ENCODE measurements at places on chromosomes 13 and 19. TPM values are rescaled to one million over a fixed set of nuclear protein-coding genes. Genes with fewer than 3 reads are reported as not detected.

- peak; percentile 75 for DNase-seq
Measured at GRCh38 chr13:21638319-21639282, 32.3 kb upstream of the FGF9 start.

DNA sequence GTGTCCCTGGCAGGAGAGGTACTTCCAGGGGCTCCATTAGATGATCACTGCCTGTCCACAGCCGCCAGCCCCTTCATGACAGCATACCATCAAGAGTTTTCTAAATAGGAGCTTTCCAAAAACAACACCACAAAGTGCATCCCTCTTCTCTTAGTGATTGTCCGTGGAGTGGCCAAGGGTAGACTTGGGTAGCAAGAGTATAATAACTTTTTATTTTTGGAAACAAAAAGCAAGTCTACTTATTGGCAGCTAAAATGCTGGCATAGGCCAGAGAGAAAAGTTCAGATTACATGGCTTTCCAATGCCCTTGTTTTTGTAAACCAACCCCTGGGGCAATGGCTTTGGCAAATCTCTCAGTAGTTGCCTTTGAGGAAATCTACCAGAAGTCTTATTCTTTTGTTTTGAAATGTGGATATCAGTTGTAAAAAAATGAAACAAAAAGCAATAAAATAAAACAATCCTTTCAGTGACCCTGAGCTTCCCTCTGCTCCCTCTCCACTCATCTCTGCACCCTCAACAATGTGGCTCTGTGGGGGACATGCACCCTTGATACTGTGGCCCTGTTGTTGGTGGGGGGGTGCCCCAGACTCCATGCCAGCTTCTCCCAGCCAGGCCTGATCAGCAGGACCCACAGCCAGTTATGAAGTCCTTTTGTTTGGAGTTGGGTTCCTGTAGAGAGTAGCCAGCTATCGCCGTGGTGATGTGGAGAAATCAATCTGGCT lies 294.1 kb downstream of the DLEU7 start:
- no peak for DNase-seq

- no peak for DNase-seq
Measured at GRCh38 chr13:74280093-74280794, 146.0 kb upstream of the KLF12 start.

GRCh38 chr13:112869202-112870050 lies 99.6 kb upstream of the MCF2L start:
- no peak for DNase-seq

DNA sequence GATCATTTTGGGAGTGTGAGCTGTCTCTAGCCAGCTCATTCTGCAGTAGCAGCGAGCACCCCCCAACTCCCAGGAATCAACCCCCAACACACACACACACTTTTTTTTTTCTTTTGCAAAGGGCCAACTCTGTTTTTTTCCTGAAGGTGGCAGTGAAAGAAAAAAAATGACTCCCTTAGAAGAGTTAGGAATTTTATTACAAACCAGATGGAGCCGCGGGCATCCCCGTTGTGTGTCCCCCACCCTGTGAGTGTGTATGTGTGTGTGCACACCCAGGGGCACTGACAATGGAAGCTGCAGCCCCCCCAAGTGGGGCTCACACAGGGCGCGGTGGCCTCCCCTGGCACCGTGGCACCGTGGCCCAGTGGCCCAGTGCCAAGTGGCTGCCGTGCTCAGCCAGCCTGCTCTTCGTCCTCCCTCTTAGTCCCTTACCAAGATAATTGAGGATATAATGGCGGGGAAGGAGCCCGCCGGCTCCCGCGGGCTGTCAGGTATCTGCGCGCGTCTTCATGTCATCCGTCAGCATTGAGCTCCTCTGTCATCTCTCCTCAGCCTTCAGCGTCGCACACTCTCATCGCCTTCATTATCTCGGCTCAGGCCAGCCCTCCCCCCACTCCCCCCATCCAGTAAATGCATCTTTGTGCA lies 314.1 kb downstream of the ZNF536 start:
- no peak for DNase-seq

DNA sequence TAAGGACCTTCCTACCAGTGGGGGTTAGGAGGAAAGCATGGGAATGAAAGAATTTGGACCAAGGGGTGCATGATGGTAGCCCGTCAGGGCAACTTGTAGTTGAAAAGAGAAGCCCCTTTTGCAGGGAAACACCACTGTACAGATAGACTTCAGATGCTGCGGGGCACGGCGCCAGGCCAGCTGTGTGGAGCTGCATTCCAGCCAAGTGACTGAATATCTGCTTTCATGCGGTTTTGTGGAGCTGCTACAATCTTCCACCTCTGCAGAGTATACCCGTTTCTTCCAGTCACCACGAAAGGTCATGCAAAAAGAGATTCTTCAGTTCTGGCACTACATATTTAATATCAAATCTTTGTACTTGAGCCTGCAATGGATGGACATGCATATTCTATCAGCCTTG lies 104.7 kb downstream of the RGCC start:
- peak; percentile 71 for DNase-seq

GRCh38 chr19:43290568-43291359 lies 21.4 kb upstream of the PSG9 start:
- DNase-seq: peak; percentile 20

DNA sequence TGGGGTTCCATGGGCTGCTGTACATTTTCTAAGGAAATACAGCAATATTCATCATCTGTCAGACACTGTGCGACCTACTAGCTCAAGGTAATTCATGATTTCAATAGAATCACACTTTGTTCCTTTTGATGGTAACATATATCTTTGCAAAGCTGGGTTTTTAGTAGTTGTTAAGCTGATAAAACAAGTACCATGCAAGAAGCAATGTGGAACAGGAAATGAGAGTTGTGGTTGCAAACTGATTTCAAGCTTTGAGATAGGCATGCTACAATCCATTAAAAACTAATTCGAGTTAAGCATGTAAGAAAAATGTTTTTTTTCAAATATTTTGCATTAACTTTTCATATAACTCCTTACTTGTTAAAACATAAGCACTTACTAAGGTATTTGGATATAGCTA lies 6.8 kb upstream of the MBNL2 start:
- no peak for DNase-seq

Gene PSG4
- not detected for total RNA-seq

Gene FCHO1
- total RNA-seq: 1.7 TPM

Gene UGGT2
- total RNA-seq: 53.5 TPM
